Suppressor macrophage (primary cell): ENCODE measurements at places on chromosomes 2 and 18.

- DNase-seq: no peak
Observed at GRCh38 chr18:34828093-34828492, 118.0 kb downstream of the DTNA start.

DNA sequence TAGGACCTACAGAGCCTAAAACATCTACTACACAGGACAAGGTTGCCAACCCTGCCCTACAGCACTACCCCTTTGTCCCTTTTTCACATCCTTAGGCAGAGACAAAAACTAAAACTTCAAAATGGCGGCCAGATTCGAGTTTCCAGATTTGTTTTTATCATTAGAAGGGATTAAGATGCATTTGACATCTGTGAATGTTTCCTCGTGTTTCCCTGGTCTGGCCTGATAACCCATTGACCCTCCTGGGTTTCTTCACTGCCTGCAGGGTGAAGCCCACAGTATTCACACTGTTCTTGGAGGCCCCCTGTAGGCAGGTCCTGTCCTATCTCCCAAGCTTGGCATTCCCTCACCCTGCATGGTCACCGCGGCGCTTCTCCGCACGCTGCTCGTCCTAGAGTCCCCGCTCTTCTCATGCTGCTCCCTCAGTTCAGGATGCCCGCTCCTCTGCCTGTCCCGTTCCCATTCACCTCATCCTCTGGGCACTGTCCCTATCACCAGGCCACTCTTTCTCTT is 67.6 kb downstream of the TPGS2 start:
- no peak for DNase-seq

- peak; percentile 42 for DNase-seq
Observed at GRCh38 chr2:172552547-172553291, 3.2 kb upstream of the PDK1 start.

GRCh38 chr2:175852879-175853615 is 149.0 kb downstream of the LNPK start:
- no peak for DNase-seq

- no peak for DNase-seq
Observed at GRCh38 chr2:60862642-60863041, 18.7 kb upstream of the REL start.

GRCh38 chr2:54365661-54366060 is 90.5 kb upstream of the SPTBN1 start:
- DNase-seq: no peak

GRCh38 chr2:239611222-239611795 is 210.5 kb upstream of the HDAC4 start:
- no peak for DNase-seq

DNA sequence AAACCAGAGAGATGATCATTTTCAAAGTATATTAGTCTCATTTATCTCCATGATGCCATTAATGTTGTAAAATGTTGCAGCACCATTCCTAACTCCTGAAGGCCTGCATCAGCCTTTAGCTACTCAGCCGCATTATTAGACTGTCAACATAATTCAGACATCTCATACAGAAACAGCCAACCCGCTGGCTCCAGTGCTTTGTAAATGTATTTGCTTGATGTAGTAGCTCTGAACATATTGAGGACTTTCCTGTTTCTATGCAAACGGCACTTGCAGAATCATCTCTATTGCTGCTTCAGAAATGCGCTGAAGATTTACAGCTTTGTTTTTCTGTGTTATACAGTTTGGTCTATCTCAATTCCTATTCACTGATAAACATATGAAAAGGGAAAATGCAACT is 372.2 kb downstream of the DSEL start:
- no peak for DNase-seq

DNA sequence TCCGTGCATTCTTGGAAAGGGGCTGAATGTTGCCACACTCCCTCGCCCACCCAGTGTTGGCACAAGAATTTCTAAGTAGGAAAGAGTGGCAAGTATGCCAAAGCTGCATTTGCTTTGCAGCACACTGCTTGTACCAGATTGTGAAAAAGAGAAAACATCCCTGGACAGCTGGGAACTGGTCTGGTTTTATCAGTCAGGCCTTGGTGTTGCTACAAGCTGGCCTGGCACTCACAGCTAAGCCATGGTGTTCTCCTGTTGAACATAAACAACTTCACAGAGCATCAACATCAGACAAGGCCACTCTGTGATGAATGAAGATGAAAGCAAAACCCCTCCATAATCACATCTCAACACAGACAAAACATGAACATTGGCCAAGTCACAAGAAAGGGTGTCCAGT is 4.2 kb upstream of the TRABD2A start:
- DNase-seq: no peak

DNA sequence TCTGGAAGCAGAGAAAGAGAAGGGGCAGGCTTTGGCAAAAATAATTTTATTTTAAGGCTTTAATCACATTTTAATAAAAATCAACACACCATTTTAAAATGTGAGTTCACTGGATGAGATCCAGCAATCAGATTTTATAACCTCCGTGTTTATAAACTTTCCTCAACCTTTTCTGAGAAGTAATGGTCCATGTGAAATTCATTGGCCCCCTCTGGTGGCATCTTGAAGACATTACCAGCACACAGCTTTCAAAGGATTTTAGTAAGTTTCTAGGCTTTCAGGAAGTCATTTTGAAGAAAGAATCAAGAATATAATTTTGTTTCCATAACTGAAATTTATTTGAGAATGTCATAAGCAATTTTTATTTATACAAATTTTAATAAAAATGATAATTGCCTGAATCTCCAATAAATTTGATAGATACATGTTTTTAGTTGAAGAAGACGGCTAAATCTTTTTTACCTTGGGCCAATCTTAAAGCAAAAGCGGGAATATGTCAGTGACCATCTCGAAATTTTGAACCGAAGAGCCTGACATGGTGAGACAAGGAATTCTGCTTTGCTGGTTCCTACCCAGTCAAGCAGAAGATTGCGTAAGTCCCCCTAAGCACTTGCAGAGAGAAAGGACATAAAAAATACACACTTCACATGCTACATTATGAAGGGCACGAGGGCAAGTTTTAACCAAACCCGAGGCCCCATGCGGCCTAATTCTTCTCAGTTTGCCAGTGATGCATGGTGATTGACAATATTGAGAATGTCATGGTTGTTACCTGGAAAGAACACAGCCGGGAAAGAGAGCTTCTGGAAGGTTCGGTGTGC is 128.4 kb upstream of the CBLN2 start:
- peak; percentile 49 for DNase-seq

- DNase-seq: no peak
Observed at GRCh38 chr2:177273408-177273807, 8.9 kb upstream of the NFE2L2 start.

DNA sequence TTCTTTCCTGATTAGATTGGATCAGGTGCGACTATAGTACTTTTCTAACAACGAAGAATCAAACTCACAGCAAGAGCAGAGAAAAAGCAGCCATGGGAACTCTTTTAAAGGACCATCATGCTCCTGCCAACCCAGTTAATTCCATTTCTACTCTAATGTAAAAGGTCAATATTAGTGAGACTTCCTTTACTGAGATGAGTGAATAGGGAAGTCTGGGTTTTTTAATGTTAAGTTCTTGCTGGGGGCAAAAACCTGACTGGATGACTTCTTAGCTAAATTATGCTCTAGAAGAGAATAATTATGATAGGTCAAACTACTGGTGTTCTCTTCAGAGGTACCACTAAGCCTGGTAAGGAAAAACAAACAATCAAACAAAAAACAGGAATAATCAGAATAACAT is 8.4 kb downstream of the SRBD1 start:
- no peak for DNase-seq

GRCh38 chr2:127649100-127649611 is 3.2 kb downstream of the GPR17 start:
- no peak for DNase-seq

DNA sequence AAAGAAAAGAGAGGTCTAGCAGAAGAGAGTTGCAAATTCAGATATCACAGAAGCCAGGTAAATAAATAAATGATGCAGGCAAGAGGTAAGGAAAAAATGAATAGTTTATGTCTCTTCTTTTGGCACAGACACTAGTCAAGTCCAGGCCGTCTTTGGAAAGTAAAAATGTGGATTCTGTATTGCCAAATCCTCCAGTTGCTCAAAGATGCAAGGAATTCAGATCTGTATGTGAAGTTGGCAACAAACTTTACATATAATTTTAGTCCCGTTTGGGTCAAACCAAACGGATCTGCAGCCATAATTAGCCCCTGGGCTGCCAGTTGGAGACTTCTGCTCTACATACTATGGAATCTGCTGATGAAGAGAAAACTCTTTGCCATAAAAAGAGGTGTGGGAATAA is 200.5 kb upstream of the RND3 start:
- no peak for DNase-seq

DNA sequence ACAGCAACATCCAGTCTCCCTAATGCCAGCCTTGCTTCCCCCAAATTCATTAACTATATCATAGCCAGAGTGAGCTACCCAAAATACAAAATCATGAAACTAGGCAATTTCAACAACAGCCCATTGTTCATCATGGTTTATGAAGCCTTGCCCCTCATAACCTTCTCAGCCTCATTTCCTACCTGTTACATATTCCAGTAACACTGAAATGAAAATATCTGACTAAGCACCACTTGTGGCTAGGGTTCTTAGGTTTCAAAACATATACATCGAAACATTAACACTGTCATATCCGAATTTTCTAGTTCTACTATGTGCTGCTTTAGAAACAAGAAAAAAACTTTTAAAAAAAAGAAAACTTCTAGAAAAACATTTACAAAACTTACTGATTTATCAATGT is 59.5 kb downstream of the ATAD2B start:
- DNase-seq: no peak

DNA sequence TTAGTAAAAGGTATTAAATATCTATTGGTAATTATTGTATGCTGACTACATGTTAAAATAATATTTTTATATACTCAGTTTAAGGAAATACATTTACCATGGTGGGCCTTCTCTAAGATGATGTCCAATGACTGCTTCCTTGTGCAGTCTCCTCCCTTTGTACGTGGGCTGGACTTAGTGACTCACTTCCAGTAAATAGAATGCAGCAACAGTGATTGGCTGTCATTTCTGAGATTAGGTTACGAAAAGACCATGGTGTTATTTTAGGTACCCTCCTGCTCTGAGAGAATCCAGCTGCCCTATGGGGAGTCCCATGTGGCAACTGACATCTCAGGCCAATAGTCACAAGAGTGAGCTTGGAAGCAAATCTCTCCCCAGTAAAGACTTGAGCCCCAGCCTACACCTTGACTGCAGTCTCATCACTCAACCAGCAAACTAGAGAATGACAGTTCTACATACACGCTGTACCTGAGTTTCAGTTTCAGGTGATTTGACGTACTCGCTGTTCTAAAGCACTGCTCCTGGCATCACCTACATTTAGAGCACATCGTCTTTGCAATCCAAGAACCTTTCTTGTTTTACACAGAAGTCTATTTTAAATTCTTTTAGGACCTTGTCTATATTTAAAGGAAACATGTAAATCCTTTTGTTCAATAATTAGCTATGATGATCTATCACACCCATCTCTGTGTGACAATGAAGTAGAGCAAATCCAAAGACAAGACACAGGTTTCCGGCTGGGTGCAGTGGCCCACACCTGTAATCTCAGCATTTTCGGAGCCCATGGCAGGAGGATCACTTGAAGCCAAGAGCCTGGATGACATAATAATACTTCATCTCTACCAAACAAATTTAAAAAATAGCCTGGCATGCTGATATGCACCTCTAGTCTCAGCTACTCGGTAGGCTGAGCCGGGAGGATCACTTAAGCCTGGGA is 87.2 kb downstream of the COBLL1 start:
- peak; percentile 4 for DNase-seq

DNA sequence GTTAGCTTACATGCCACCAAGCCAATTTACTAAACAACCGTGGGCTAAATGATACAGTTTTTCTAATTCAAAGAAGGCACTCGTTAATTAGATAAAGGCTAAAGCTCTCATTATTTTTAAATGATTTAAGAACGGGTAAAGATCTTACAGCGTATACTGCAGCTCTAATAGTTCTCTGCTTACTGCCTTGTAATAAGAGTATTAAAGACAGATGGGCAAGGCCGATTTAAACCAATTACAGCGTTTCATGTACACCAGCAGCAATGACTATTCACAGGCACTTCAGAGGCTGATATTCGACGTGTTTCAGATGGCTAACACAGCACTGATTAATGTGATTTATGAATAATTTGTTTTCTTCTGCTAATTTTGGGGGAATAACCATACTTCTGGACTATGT is 259.3 kb downstream of the ZNF407 start:
- no peak for DNase-seq

DNA sequence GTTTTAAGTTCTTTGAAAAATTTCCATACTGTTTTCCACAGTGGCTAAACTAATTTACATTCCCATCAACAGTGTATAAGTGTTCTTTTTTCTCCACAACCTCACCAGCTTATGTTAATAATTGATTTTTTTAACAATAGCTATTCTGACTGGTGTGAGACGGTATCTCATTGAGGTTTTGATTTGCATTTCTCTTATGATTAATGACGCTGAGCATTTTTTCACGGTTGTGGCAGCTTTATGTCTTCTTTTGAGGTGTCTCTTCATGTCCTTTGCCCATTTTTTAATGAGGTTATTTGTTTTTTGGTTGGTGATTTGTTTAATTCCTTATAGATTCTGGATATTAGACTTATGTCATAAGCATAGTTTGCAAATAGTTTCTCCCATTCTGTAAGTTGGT is 997.9 kb downstream of the SUCLG1 start:
- no peak for DNase-seq

GRCh38 chr2:46171411-46171953 is 125.7 kb upstream of the EPAS1 start:
- no peak for DNase-seq

DNA sequence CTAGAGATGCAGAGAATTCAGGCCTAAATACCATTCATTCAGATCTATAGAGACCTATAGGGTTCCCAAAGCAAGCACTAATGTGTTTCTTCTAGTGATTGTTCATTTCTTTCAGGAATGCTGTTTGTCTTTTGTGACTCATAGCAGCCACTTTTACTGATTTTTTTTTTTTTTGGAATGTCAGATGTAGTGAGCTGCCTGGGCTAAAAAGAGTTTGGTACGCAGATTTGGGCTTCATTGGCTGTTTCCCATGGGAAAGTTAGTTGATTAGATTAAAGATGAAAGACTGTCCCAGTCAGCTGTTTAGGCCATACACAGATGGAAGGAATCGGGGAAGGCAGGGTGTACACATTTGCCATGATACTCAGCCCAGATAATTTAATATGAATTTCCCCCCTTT is 87.6 kb downstream of the CDC42EP3 start:
- no peak for DNase-seq

DNA sequence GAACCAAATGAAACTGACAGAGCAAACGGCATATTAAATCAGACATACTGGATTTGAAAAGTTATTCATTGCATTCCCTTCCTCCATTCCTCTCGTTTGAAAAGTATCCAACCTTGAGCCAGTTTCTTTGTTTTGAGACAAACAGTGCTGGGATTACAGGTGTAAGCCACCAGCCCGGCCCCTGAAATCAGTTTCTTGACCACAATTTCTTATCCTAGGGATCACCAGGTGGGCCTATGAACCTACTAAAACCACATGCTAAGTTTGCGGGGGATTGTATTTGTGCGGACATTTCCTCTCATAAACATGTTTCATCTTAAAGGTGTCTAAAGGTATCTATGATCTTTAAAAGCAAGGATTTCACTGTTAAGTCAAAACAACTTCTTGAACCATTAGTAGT is 11.6 kb downstream of the PTPN2 start:
- DNase-seq: no peak

GRCh38 chr2:101440127-101440738 is 34.7 kb downstream of the RFX8 start:
- DNase-seq: no peak
